ENCODE measurements at places on chromosomes 1 and 21. TPM values are rescaled to one million over a fixed set of nuclear protein-coding genes. Genes with fewer than 3 reads are reported as not detected.

Gene NECTIN4
- total RNA-seq, result 0.34 TPM

Gene S100A16
- total RNA-seq, result 155 TPM

Gene IFT25
- total RNA-seq, result 12.5 TPM

Gene TIE1
- total RNA-seq, result 0.79 TPM

Gene TRABD2B
- total RNA-seq, result under 0.01 TPM

Gene PKLR
- 0.16 TPM for total RNA-seq

Gene C8A
- total RNA-seq, result not detected

Gene NPR1
- 9.4 TPM for total RNA-seq

Gene ASAP3
- 95.2 TPM for total RNA-seq

Gene FAM110D
- total RNA-seq, result not detected

Gene DNASE2B
- 0.09 TPM for total RNA-seq

Gene TRIM58
- not detected for total RNA-seq

Gene NES
- 30.8 TPM for total RNA-seq

Gene ETV3L
- total RNA-seq, result not detected

Gene FHAD1
- total RNA-seq, result 0.32 TPM

Gene BECN2
- total RNA-seq, result not detected

Gene SLC35F3
- 0.16 TPM for total RNA-seq

Gene ZBTB8A
- 7.0 TPM for total RNA-seq

Gene ATP1A4
- total RNA-seq, result not detected

Gene NEXN
- total RNA-seq, result 9.1 TPM

Gene ENTREP3
- 5.5 TPM for total RNA-seq

Gene ADORA3
- total RNA-seq, result 0.16 TPM

Gene FCRL5
- not detected for total RNA-seq

Gene GJA4
- not detected for total RNA-seq

Measured in bronchial smooth muscle cell (primary cell).